Stimulated activated CD8-positive, alpha-beta memory T cell treated with anti-CD3 and anti-CD28 coated beads, Interleukin-2, amount 100 ng/mL, for 48 hours (primary cell): ENCODE measurements at places on chromosomes 12 and 14.
A peak's percentile ranks its signal among the peaks of the same experiment; 100 is the strongest.

DNA sequence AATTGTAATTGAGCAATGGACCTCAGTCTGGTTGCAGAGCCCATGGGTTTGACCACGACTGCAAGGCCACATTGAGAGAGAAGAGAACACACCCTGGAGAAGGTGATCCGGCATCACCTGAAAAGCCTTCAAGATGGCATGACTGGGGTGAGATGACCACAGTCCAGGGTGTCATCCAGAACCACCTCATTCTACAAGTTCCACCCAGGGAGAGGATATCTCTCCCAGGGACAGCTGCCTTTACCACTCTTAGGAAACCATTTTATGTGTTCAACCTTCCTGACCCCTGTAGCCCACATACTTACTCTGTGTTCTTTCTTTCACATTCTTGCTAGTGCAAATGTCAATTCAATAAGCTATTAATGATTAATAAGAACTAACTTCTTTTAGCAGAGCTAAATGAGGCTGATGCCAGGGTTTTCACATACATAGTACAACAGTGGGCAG is 43.4 kb upstream of the CPM start:
- no peak for DNase-seq

GRCh38 chr12:61530456-61530855 is 729.7 kb upstream of the USP15 start:
- no peak for DNase-seq

- no peak for DNase-seq
Measured at GRCh38 chr14:72779679-72780078, 114.2 kb downstream of the DPF3 start.

DNA sequence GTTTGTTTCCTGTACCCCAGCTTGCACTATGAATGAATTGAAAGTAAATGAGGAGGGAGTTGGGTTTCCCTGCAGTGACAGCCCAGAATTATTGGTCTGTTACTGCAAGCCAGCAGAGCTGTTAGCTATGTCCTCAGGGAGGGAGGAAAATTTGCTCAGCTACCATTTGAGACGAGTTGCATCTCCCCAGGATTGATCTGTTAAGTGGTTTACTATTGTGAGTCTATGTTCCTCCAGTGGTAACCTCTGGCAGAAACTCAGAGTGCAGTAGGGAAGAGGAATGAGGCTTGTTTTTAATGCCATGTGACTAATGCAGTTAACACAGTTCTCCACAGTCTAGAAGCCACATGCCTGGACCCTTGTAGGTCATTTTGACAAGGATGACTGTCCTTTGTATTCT is 173.9 kb downstream of the SLC15A4 start:
- DNase-seq: no peak

DNA sequence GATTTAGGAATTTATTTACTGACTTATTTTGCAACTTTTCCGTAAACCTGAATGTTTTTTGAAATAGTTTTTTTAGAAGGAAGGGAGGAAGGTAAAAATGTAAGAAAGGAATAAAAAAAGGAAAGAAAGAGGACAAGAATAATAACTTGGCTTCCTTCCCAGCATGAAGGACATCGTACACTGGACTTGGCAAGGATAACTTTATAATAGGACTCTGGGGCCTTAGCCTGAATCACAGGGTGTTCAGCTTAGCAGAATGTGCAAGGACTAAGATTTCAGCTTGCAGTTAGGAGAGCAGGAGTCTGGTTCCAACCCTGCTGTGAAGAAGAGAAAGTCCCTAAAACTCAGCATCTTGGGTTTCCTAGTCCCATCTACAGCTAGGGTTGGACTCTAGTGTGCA is 1053.3 kb downstream of the VRK1 start:
- DNase-seq: no peak

DNA sequence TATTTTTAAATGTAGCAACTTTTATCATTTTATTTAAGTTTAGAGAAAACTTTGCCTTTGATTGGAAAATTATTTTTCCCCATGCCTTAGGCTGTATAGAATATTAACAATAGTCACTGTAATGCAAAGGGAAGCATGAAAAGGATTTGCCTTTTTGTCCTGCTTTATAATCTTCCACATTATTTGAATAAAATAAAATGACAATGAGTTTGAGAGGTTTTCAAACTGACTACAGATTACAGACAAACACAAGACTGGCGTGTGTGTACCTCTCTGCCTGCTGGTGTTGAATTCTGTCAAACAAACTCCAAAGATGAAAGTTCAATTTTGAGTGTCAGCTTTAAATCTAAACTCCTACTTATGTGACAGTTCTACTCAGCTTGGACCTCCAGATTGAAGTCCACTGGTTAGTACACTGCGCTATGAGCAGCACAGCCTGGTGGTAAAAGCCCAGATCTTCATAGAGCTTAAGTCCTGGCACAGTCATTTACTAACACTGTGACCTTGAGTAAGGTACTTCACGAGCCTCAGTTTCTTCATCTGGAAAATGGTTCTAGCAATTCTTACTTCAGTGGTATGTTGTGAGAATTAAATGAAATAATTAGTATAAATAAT is 98.3 kb upstream of the CPNE8 start:
- no peak for DNase-seq

- DNase-seq: no peak
Measured at GRCh38 chr12:27212861-27213260, 31.2 kb upstream of the STK38L start.

DNA sequence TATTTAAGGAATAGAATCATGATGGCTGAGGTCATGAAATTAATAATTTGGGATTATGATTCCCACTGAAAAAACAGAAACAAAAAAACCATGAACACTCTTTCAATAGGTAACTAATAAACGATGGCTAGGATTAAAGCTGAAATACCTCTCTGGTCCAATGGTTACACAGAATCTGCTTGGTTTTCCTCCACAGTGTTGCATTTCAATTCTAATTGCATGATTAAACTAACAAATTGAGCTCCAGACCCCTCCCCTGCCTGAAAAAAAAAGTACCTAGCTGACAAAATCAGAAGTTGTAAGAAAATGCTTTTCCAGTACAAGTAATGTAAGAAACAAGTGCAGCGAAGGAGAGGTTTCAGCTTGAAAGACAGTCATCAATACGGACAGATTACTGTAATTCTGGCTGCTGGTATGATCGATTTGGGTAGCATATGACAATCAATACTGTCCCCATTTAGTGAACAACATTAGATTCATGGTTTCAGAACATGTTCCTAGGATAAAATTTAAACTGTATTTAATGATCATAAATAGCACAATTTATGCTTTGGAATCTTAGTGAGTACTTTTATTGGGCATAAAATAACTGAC is 32.0 kb downstream of the INSM2 start:
- DNase-seq: no peak

DNA sequence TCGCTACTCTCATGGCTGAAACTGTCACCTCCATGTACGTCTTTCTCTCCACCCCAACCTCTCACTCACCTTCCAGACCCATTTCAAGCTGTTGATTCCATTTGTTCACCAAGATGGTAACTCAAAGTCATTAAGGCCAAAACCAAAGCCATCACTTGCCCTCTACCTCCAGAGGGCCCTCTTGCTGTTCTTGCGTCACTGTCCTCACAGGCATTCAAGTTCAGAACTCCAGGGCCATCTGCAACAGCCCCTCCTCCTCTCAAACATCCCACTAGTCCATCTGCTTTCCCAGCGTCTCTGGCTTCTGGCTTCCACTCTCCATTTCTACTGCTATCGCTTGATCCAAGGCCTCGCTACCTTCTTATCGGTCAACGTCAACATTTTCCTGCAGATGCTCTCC is 74.5 kb downstream of the VWF start:
- DNase-seq: no peak

GRCh38 chr14:67636361-67636919 is 16.7 kb downstream of the ARG2 start:
- DNase-seq: no peak

- DNase-seq: no peak
Measured at GRCh38 chr12:87901457-87901856, 127.7 kb downstream of the C12orf50 start.

- no peak for DNase-seq
Measured at GRCh38 chr14:31291210-31291609, 83.6 kb upstream of the HECTD1 start.

DNA sequence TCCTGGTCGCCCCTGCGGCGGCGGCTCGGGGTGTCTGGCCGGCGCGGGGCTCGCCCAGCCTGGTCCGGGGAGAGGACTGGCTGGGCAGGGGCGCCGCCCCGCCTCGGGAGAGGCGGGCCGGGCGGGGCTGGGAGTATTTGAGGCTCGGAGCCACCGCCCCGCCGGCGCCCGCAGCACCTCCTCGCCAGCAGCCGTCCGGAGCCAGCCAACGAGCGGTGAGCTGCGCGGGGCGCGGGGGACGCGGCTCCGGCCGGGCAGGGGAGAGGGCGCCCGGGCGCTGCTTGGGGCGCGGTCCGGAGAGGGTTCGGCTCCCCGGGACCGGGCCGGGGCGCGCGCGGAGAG is at the start of gene LGALS3:
LGALS3 (plus strand) TSS at position 167 of the 342 bp plus-strand sequence. CDS start 8,122 bp downstream, outside the sequence.
- no peak for DNase-seq

DNA sequence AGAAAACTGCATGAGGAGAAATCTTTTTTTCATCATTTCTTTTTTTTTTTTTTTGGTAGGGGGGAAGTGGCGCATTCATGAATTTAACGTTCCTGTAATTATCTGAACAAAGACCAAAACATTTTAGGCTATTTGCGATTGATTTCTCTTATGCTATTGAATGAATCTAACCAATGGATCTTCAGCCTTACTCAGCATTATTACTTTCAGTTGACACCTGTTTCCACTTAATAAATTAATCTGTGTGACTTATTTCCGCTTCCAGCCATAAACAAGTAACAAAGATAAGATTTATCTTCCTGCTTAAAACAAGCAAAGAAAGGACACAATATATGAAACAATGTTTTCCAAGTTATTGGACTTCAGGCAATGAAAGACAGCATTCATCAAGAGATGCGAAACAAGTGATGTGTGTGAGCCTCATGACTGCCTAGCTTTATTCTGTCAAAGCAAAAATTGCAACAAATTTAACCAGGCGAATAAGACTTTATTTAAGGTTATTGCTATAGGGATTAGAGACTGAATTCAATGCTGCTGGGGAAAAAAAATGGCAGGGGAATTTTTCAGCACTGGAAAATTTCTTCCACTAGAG is 1026.9 kb downstream of the LRFN5 start:
- no peak for DNase-seq

GRCh38 chr14:22854963-22855724 is 16.4 kb upstream of the LRP10 start:
- DNase-seq: no peak

- DNase-seq: no peak
Measured at GRCh38 chr14:99951085-99951484, 114.1 kb upstream of the EVL start.

- no peak for DNase-seq
Measured at GRCh38 chr12:12951504-12951903, 466 bp downstream of the GPRC5D start.

- peak; percentile 65 for DNase-seq
Measured at GRCh38 chr12:118377884-118378470, 1.6 kb downstream of the SUDS3 start.

GRCh38 chr14:26190646-26191045 is 407.2 kb downstream of the NOVA1 start:
- no peak for DNase-seq

DNA sequence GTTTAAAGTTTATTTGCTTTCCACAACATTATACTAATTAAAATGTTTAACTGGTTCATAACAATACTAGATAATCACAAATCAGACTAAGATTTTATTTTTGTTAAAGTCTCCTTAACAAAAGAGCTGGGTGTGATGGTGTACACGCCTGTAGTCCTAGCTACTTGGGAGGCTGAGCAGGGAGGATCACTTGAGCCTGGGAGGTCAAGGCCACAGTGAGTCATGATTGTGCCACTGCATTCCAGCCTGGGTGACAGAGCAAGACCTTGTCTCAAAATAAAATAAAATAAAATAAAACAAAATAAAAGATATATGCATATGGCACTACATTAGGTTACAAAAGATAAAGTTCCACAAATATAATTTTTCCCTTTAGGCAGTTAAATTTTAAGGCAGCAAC is 5.6 kb downstream of the MIS18BP1 start:
- DNase-seq: no peak

- DNase-seq: no peak
Measured at GRCh38 chr12:93979189-93979588, 169.2 kb upstream of the PLXNC1 start.

- DNase-seq: no peak
Measured at GRCh38 chr12:67909681-67910080, 79.6 kb upstream of the IFNG-AS1 start.

DNA sequence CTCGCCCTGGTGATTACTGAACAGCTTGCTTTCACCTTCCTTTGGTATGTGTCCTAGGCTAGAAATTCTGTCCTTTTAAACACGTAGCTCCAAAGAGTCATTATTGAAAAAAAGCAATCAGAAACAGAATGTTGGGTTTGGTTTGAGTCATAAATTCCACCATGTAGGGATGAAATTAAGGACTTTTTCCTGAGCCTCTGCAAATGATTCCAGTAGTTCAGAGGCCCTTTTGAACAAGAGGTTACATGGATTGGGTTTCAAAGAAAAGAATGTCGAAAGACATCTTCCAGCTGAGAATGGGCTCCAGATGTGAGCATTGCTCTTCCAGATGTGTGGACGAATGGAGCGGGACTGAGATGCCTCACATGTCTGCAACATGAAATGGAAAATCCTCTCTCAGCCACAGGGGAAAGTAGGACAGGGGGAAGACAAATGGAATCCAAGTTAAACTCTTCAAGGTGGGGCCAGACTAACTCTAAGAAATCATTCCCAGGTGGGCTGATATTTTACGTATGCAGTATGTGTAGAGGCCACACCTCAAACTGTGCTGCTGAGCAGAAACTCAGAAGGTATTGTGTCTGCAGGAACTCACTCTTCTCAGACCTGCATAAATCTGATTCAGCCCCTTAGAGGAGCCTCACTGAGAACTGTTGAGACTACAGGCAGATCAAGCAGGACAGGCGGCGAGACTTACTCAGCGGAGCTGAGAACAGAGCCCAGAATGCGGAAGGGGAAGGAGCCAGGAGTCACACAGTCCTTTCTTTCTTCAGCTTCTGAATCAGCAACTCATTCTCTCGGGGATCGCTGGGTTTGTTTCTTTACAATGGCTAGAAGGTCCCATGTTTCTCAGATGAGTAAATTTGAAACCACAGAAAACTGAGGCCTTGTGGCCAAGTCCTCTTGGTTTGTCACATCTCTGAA is 23.3 kb upstream of the EMP1 start:
- no peak for DNase-seq

DNA sequence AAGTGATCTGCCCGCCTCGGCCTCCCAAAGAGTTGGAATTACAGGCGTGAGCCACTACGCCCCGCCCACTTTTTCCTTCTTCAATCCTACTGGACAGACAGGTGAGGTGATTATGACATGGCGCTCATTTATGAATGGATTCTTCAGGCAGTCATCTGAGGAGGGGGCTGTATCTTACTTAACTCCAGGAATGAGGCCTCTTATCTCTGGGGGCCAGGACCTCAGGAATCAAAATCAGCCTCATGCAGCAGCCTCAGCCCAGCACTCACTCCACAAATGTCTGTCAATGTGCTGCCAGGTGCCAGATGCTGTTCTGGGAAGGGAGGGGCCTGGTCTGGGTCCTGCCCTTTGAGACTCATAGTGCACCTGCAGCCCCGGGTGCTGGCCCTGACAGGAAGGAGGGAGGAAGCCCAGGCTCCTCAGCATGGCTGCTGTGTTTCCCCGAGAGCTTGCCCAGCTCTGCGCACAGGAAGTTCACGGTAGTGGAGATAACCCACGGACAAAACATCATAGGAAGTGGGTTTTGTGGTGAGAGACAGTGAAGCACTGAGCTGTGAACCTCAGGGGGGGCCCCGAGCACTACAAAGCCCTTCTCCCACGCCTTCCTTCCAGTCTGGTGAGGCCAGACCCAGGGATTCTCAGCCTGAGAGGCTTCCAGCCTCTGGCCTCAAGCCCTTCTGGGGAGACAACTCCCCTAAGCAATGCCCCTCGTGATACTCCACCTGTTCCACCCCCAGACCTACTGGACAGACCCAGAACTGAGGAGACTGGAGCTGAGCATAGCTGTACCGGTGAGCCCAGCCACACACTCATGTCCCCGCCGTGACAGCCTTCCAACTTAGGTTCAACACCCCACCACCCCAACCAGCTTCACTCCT is 22.3 kb downstream of the GALNT6 start:
- DNase-seq: peak; percentile 69
